ENCODE measurements at places on chromosomes 11 and 22. TPM values are rescaled to one million over a fixed set of nuclear protein-coding genes. Genes with fewer than 3 reads are reported as not detected.

DNA sequence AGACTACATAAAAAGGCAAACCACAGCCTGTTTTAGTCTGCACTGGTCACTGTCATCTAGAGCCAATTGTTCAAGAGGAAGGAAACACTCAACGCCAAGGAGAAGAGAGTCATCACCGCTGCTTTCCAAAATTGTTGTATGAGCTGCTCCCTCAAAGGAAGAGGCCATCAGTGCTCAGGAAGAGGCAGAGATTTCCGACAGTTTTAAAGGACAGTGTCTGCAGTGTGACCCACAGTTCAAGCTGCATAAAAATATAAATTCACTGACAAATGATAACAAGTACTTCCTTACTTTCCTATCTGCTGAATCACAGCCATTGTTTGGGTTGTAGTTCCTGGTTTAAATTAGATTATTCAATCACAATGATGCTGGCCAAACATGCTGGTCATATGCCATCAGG is 16.4 kb downstream of the PRCP start:
- DNase-seq = no peak

DNA sequence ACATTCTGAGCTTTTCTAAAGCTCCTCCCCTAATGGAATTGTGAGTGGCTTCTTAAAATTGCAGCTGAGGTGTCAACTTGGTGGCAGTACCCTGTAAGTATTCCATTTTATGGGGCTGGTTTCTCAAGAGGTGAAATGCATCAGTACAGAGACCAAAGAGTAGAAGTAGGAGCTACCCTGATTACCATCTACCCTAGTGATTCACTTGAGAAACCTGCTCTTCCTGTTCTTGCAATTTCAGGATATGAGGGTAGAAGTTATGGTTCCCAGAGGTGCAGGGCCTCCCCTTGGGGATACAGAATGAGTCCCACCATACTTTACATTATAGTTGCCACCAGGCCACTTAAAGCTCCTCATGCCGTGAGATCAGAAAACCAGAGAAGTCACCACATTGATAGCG is 944.6 kb downstream of the OPCML start:
- no peak for DNase-seq

DNA sequence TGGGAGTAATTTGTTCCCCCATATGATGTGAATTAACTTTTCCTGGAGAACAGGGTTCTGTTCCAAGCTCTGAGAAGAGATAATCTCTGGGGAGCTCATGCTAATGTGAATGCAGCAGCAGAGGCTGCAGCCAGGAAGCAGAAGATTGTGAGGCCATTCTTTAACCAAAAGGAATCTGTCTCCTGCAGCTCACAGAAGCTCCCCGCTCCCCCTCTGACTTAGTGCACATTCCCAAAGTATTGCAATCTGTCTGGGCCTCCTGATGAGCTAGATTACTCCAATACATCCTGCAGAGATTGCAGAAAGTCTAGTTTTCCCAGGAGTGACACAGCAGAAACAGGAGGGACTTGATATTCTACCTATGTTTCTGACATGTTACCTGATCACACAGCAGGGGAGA is 420.6 kb upstream of the FAT3 start:
- no peak for DNase-seq

Gene PPP2R1B
- total RNA-seq = 21.2 TPM

Gene SMTNL1
- total RNA-seq = not detected
